ENCODE measurements at places on chromosomes 2 and 18. TPM values are rescaled to one million over a fixed set of nuclear protein-coding genes. Genes with fewer than 3 reads are reported as not detected.

RUFY4 gene
- not detected for total RNA-seq

SLC35G4 gene
- total RNA-seq = not detected

SF3B1 gene
- 134 TPM for total RNA-seq

TNS1 gene
- 8.2 TPM for total RNA-seq

AP1S3 gene
- total RNA-seq = 25.2 TPM

CENPA gene
- total RNA-seq = 52.8 TPM

All from A549 treated with CpdA at 1 μM for 4 hours (cell line).